ENCODE measurements at places on chromosomes 16 and 17. TPM values are rescaled to one million over a fixed set of nuclear protein-coding genes. Genes with fewer than 3 reads are reported as not detected.

The SNAI3 gene
- total RNA-seq = not detected

The RPRML gene
- total RNA-seq = not detected

The CLEC18B gene
- total RNA-seq = 1.6 TPM

The ZG16 gene
- not detected for total RNA-seq

The NPTX1 gene
- 20.3 TPM for total RNA-seq

The NPIPA8 gene
- 0.41 TPM for total RNA-seq

The SMPD3 gene
- total RNA-seq = 0.07 TPM

The MKS1 gene
- 16.2 TPM for total RNA-seq

The ZNF205 gene
- 13.2 TPM for total RNA-seq

The MRPL58 gene
- total RNA-seq = 18.9 TPM

The TP53TG3 gene
- not detected for total RNA-seq

The MT1H gene
- total RNA-seq = not detected

The MT4 gene
- total RNA-seq = not detected

The SLC5A2 gene
- not detected for total RNA-seq

The GUCY2D gene
- total RNA-seq = not detected

The ACD gene
- total RNA-seq = 17.2 TPM

The ARHGAP44 gene
- 6.6 TPM for total RNA-seq

The SLC13A5 gene
- not detected for total RNA-seq

The NDRG4 gene
- 8.7 TPM for total RNA-seq

The PIMREG gene
- 7.4 TPM for total RNA-seq

The PRAC2 gene
- total RNA-seq = not detected

The MYH10 gene
- total RNA-seq = 284 TPM

The KRT9 gene
- not detected for total RNA-seq

The MT1M gene
- total RNA-seq = 0.59 TPM

The CCL17 gene
- not detected for total RNA-seq

The TSPAN10 gene
- total RNA-seq = 1.7 TPM

The TBC1D3H gene
- not detected for total RNA-seq

The PRSS33 gene
- not detected for total RNA-seq

The MPP2 gene
- total RNA-seq = 7.8 TPM

The MLST8 gene
- total RNA-seq = 37.1 TPM

The HYDIN gene
- not detected for total RNA-seq

The MARVELD3 gene
- 2.1 TPM for total RNA-seq

The BTBD17 gene
- total RNA-seq = not detected

The TMEM95 gene
- total RNA-seq = not detected

The ZCCHC14 gene
- 28.0 TPM for total RNA-seq

The GPATCH8 gene
- 35.5 TPM for total RNA-seq

The SUPT6H gene
- total RNA-seq = 81.5 TPM

The ATP2A3 gene
- 1.7 TPM for total RNA-seq

The GLIS2 gene
- 58.7 TPM for total RNA-seq

The AATK gene
- 0.48 TPM for total RNA-seq

The SEPTIN12 gene
- not detected for total RNA-seq

The RHOT2 gene
- 106 TPM for total RNA-seq

The CORO6 gene
- total RNA-seq = 6.7 TPM

The SOX8 gene
- 0.10 TPM for total RNA-seq

The KRTAP9-4 gene
- not detected for total RNA-seq

The JPH3 gene
- total RNA-seq = 1.1 TPM

The BCKDK gene
- total RNA-seq = 41.9 TPM

The TAT gene
- total RNA-seq = 0.35 TPM

The HS3ST2 gene
- total RNA-seq = not detected

The CSF3 gene
- total RNA-seq = not detected
